ENCODE measurements at places on chromosomes 2 and 18.

DNA sequence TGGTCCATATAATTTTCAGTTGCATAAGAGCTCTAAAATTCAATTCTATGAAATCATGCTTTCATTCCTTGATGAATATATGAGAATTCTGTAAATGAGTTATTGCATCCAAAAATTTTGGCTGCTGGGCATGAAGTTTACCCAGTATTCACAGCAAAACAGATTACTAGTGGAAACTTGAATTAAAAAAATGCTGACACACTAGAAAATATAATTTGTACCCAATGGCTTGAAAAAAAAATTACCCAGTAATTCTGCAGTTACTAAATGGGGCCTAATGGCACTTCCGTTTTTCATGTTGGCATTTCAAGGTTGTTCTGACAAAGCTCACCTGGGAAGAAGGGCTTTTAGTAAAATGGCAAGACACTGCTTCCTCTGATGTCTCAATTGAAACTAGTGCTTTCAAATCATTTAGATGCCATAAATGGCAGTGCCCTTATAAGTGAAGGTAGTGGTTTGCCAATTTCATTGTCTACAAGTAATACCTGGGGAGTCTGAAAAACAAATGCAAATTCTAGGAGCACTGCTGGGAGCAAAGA, 343.6 kb downstream of the TDRD15 start:
- no peak for DNase-seq

DNA sequence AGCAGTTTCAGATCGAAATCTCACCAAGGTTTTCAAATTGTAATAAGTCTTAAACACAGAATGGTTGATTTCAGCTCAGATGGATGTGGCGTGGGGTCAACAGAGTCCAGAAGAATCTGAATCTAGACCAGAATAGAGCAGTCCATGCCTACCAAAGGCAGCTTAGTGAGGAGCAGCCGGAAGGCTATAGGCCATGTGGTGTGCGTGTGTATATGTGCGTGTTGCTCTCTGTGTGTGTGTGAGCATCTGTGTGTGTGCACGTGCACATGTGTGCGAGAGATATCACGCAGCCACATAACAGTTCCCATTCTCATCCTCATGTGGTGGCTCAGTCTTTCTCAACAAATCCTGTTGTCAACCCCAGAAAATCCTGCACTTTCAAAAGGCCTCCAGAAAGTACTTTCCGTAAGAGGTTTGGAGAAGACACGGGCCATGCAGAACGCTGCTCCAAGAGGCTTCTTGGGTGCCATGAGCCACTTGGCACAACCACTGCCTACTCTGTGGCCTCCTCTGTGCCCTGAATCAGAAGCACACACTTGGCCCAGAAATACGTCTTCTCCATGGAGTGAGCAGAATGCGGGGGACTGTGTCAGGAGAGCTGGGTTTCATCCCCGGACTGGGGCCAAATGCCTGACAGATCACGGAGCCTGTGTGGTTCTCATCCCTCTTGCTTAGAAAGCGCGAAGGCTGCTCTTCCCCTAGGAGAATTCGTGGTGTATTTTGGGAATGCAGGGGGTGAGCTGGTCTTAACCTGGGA, 67.3 kb downstream of the ACKR3 start:
- DNase-seq, result no peak

DNA sequence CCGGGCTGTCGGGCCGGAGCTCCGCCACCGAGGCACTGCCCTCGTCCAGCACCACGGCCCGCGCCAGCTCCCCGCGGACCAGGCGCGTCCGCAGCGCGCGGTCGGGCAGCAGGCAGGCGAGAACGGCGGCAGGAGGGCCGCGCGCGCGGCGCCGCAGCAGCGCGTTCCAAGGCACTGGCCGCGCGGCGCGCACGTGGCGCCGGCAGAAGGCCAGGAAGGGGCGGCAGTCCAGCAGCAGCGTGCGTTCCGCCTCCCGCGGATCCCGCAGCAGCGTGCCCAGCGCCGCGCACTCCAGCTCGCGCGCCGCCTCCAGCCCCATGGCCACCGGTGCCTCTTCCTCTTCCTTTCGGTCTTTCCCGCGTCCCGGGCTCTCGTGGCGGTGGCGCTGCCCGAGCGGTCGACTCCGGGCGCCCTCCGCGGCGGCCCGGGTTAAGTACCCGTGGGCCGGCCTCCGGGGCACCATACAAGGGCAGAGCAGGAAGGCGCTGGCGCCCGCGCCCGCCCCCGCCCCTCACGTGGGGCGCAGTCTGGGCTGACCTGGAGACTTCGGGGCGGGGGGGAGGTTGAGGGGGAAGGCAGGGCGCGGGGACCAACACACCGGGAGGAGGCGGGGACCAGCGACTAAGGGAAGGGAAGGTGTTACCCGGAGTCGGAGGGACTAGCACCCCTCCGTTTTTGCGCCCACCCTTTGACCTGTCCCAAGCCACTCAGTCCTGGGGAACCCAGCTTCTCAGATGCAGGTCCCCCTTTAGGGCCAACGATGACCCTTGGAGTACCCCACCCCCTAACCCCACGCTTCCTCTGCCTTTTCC, at the start of gene DUSP2:
DUSP2 (minus strand) TSS at position 405 of the 812 bp plus-strand sequence; CDS start at position 319, 86 bp downstream.
- peak; percentile 59 for DNase-seq

- DNase-seq, result no peak
Observed at GRCh38 chr2:81260320-81260719, 955.8 kb upstream of the LRRTM1 start.

- no peak for DNase-seq
Observed at GRCh38 chr2:196274387-196274809, 103.0 kb upstream of the STK17B start.

DNA sequence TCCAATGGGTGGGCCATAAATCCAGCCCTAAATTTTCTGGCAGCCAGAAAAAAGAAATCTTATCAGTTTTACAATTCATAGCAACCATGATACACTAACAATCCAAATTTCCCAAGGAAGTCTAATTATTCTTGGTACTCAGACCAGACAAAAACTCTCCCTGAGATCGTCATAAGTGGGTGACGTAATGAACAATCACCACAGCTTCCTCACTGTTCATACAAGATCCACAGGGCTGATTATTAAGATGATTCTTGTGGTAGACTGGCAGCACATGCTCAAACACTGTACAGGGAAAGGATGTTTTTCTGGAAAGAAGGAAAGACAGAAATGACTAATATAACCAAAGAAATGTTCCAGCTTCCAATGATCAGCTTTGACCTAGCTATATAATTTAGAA, 178.3 kb upstream of the CRIM1 start:
- DNase-seq, result no peak

DNA sequence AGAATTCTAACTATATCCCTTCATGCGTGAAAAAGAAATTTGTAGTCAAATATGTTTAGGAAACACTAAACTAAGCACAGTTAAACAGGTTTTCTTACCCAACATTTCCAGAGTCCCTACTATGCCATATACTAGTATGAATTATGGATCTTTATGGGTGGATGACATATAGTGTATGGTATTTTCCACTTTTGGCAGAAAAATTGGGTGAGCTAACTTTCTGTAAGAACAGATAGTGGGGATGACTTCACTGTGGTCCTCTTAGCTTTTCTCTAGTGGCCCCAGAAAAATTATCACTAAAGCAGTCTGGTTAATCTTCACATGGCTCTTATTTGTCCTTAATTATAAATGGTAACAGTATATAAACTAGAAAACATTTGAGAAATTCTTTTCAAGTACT, 240.0 kb upstream of the GULP1 start:
- DNase-seq, result no peak

DNA sequence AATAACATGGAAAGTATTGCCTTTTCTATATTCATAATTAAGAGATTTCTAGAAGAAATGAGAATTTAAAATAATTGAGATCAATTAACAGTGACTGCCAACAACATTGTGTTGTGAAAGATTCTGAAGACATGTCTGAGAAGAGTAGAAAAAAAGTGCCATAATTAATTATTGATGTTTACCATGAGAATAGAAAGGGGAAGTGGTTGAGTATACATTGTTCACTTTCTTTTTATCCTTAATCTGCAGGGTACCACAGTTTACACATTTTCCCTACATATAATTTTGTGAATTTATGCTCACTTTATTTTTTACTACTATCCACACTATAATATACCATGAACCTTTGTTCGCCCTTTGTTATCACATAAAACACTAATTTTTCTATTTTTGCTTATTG, 47.1 kb upstream of the UBE2E3 start:
- DNase-seq, result no peak

DNA sequence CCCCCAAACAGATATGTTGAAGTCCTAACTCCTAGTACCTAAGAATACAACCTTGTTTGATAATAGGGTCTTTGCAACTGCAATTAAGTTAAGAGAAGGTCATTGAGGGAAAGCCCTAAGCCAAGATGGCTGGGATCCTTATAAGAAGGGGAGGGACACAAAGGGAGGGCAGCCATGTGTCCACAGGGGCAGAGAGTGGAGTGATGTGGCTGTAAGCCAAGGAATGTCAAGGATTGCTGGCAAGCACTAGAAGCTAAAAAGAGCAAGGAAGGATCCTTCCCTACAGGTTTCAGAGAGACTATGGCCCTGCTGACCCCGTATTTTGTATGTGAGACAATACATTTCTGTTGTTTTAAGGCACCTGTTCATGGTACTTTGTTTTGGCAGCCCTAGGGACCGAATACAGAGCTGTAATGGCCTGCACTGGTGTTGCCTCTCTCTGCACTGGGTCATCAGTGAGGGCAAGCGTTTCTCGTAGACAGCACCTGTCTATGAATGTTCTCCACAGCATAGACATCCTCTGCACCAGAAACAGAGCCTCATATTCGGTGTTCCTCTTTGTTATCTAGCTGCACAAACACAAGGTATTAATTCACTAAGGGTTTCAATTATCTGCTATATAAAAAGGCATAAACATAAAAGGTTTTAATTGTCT, 75.4 kb upstream of the AQP4 start:
- DNase-seq, result no peak

- no peak for DNase-seq
Observed at GRCh38 chr2:42879913-42880737, 87.7 kb upstream of the HAAO start.

DNA sequence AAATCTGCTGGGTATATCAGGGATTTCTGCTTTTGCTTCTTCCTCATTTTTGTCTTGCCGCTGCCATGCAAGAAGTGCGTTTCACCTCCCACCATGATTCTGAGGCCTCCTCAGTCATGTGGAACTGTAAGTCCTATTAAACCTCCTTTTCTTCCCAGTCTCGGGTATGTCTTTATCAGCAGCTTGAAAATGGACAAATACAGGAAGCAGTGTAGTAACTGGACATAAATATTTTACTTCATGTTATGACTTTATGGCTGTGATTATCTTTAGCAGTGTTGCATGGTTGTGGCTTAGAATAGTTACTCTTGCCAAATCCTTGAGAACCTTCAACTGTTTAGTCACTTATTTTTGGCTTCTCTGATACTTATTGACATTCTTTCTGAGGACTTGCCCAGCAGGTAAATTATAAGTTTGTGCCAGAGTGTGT, 66.2 kb upstream of the DLX2 start:
- no peak for DNase-seq

DNA sequence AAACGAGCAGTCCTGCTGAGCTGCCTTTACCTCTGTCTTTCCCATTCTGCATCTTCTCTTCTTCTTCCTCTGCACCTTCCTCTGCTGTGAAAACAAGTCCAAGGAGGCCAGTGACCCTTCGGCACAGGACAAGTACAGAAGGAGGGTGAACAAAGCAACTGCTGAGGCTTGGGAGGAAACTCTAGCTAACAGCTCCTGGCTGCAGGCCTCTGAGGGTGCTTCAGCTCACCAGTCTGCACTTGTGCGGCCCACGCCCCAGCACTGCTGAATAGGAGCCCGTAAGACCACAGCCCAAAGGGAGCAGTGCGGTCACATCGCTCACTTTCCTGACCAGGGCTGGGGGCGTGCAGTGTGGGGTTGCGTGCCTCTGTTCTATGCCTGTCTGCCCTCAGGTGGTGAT, 42.1 kb upstream of the DNMT3A start:
- peak; percentile 36 for DNase-seq

All from dorsolateral prefrontal cortex (tissue), 122 donors.